CD8-positive, alpha-beta memory T cell (primary cell): ENCODE measurements at places on chromosomes 4 and X. TPM values are rescaled to one million over a fixed set of nuclear protein-coding genes. Genes with fewer than 3 reads are reported as not detected.

The LEF1 gene
- total RNA-seq, result 55.1 TPM

The PCDH10 gene
- not detected for total RNA-seq

The SAP30 gene
- 24.8 TPM for total RNA-seq

The LRP2BP gene
- 0.42 TPM for total RNA-seq

The DHX15 gene
- total RNA-seq, result 207 TPM

The RIPPLY1 gene
- not detected for total RNA-seq

GRCh38 chr4:136558940-136559494 lies 973.3 kb downstream of the PCDH18 start:
- no peaks in the 10 kb centered on the region for H3K4me1 ChIP-seq
- no peak overlapping the region for H3K27ac ChIP-seq
- no peaks in the 10 kb centered on the region for H3K27me3 ChIP-seq
- DNase-seq, result no peak

- H3K4me1 ChIP-seq, result no peaks in the 10 kb centered on the region
- no peaks in the 10 kb centered on the region for H3K36me3 ChIP-seq
- H3K4me3 ChIP-seq, result no peak overlapping the region
- no peak for DNase-seq
- no peaks in the 10 kb centered on the region for H3K27me3 ChIP-seq
Measured at GRCh38 chr4:167111622-167112021, 122.7 kb downstream of the SPOCK3 start.

DNA sequence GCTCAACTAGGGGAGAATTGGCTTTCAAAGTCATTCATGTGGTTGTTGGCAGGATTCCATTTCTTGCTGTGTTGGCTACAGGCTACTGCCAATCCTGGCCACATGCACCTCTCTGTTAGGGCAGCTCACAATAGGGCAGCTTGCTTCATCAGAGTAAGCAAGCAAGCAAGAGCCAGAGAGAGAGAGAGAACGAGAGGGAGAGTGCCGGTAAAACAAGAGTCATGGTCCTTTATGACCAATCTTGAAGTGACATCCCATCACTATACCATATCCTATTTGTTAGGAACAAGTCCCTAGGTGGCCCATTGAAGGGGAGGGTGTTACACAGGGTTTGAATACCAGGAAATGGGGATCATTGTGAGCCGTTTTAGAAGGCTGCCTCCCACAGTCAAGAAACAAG lies 33.0 kb upstream of the TLR2 start:
- H3K27ac ChIP-seq, result no peak overlapping the region
- no peaks in the 10 kb centered on the region for H3K36me3 ChIP-seq
- no peak overlapping the region for H3K4me3 ChIP-seq
- H3K4me1 ChIP-seq, result peaks cover 23% of the 10 kb centered on the region
- no peaks in the 10 kb centered on the region for H3K27me3 ChIP-seq

GRCh38 chr4:56182356-56182755 lies 204.9 kb downstream of the AASDH start:
- H3K4me3 ChIP-seq, result no peak overlapping the region
- no peak for DNase-seq
- H3K36me3 ChIP-seq, result no peaks in the 10 kb centered on the region
- no peaks in the 10 kb centered on the region for H3K4me1 ChIP-seq

DNA sequence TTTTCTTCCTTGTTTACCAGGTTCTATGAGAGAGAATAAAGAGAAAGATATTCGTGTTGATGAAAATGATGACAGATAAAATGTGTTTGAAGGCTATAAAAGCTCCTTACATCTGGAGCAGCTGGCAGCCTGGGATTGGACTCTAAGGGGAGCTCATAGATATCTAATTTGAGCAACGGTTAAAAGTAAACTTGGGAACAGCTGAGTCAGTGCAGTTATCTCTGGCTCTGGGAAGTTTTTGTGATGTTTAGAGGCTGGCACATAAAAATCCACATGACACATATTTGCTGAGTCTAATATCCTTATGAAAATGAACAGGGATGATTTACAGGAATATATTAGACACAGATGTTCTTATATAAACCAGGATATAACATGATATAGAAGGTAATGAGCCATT lies 331.8 kb upstream of the TENM3 start:
- no peak overlapping the region for H3K4me3 ChIP-seq
- DNase-seq, result no peak
- no peaks in the 10 kb centered on the region for H3K4me1 ChIP-seq
- no peaks in the 10 kb centered on the region for H3K27me3 ChIP-seq
- H3K36me3 ChIP-seq, result no peaks in the 10 kb centered on the region

DNA sequence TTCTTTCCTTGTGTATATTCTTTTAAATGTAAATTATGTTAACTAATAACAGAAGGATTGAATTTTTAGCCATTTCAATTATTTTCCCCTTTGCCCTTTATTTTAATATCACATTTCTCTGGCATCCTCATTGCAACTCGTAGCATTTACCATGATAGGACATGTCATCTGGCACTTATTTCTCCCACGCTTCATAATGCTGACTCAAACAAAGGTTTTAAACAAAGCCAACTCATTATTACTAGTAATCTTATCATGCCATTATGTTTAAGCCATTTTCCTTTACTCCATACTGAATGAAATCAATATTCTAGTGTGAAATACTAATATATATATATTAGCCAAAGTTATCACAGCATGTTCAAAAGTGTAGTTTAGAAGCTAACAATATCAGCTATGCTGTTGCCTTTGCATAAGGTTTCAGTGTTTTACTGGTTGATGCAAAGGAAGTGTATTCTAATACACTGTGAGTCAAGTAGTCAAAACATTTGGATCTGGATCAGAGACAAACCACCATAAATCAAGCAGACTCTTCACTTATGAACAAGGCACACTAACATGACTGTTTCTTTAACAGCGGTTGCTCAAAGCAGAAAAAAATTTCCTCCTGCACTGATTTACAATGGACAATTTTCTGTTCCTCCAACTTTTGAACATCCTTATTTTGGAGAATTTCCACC lies 281.6 kb downstream of the SLC7A11 start:
- H3K27ac ChIP-seq, result no peak overlapping the region
- H3K4me1 ChIP-seq, result no peaks in the 10 kb centered on the region
- no peak for DNase-seq
- H3K4me3 ChIP-seq, result no peak overlapping the region
- no peaks in the 10 kb centered on the region for H3K36me3 ChIP-seq

DNA sequence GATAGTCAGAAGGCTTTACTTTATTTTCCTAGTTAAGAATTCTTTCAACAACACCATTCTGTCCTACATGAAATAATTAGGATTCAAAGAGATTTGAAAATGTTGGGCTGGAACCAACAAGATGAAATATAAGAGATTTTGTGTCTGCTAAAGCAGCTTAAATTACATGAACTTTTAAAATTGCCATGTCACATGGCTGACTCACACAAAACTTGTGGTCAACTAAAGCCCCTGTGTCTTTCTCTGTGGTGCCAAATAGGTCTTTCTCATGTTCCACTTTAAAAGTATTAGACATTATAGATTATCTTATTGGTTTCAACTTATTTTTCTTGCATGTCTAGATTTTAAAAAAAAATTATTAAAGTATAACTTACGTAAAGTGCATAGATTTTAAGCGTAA lies 60.8 kb upstream of the FHL1 start:
- no peak overlapping the region for H3K4me3 ChIP-seq
- DNase-seq, result no peak
- H3K4me1 ChIP-seq, result no peaks in the 10 kb centered on the region
- no peaks in the 10 kb centered on the region for H3K36me3 ChIP-seq
- H3K27me3 ChIP-seq, result no peaks in the 10 kb centered on the region

GRCh38 chr4:59647011-59647410 lies 1553.1 kb upstream of the ADGRL3 start:
- H3K4me1 ChIP-seq, result no peaks in the 10 kb centered on the region
- no peak overlapping the region for H3K4me3 ChIP-seq

DNA sequence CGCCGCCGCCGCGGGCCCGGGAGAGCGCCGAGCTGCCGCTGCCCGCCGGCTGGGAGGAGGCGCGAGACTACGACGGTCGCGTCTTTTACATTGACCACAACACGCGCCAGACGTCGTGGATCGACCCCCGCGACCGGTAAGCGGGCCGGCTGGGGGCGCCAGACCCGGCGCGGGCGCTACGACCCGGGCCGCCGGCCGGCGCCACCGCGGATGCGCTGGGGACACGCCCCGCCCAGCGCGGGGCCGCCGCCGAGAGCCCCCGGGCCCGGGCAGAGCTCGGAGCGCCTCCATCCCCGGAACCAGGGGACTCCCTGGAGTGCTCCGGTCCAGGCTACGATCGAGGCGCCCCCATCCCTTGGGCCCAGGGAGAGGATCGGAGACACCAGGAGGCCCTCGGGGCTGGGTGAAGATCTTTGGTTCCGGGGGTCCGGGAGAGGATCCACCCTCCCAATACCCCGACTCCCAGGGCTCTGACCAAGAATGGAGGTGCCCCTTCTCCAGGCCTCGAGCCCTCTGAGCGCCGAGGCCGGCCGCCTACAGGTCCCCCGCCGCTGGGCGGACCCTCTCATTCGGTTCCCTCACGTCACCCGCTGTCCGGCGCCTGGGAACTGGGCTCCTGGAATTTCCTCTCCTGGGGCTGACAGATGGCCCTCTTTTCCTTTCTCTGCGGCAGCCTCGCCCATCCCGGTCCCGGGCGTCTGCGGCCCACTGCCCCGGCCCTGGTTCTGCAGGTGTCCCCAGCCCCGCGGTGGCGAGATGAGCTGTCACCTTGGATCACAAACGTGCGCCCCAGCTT lies 48.8 kb downstream of the CLDN34 start:
- H3K27ac ChIP-seq, result no peak overlapping the region
- H3K4me3 ChIP-seq, result no peak overlapping the region
- no peaks in the 10 kb centered on the region for H3K27me3 ChIP-seq
- peaks cover 8% of the 10 kb centered on the region for H3K4me1 ChIP-seq

- DNase-seq, result no peak
- H3K4me1 ChIP-seq, result no peaks in the 10 kb centered on the region
- H3K36me3 ChIP-seq, result no peaks in the 10 kb centered on the region
- no peak overlapping the region for H3K4me3 ChIP-seq
- no peaks in the 10 kb centered on the region for H3K27me3 ChIP-seq
Measured at GRCh38 chr4:24809815-24810405, 14.5 kb downstream of the SOD3 start.

DNA sequence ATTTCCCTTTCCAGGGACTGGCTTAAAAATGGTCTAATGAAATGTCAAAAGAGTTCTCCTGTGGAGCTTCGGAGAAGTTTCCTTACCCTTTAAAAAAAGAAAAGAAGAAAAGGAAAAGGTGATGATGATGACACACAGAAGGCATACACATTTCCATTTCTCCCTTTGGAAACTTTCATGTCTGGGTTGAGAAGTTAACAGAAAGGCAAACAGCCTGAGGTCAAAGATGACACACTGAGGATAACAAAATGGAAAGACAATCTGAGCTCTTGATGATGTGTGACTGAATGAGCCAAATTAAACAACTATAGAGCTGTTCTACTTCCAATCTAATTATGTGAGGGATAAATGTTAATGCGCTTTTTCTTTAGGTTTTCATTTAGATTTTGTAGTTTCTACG lies 32.2 kb downstream of the NFXL1 start:
- H3K4me3 ChIP-seq, result no peak overlapping the region
- H3K36me3 ChIP-seq, result peaks cover 24% of the 10 kb centered on the region
- no peaks in the 10 kb centered on the region for H3K27me3 ChIP-seq
- no peak for DNase-seq
- no peak overlapping the region for H3K27ac ChIP-seq

DNA sequence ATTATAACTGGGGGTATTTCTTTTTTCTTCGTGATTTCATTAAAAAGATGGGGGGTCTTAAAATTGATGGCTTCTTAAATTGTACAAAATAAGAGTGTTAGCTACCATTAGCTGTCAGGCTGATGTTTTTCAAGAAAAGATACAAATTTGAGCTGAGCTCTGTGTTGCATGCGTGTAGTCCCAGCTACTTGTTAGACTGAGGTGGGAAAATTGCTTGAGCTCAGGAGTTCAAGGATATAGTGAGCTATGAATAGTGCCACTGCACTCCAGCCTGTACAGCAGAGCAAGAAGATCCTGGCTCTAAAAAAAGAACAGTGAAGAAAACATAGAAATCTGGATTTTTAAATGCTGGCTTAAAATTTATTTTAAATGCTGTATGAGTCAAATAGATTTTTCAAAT lies 13.0 kb downstream of the USO1 start:
- H3K27me3 ChIP-seq, result no peaks in the 10 kb centered on the region
- no peak overlapping the region for H3K27ac ChIP-seq
- H3K4me1 ChIP-seq, result no peaks in the 10 kb centered on the region
- no peaks in the 10 kb centered on the region for H3K36me3 ChIP-seq
- no peak for DNase-seq

- no peaks in the 10 kb centered on the region for H3K36me3 ChIP-seq
- no peak overlapping the region for H3K4me3 ChIP-seq
- no peak for DNase-seq
- no peaks in the 10 kb centered on the region for H3K4me1 ChIP-seq
Measured at GRCh38 chrX:101160001-101160400, 59.6 kb upstream of the DRP2 start.

DNA sequence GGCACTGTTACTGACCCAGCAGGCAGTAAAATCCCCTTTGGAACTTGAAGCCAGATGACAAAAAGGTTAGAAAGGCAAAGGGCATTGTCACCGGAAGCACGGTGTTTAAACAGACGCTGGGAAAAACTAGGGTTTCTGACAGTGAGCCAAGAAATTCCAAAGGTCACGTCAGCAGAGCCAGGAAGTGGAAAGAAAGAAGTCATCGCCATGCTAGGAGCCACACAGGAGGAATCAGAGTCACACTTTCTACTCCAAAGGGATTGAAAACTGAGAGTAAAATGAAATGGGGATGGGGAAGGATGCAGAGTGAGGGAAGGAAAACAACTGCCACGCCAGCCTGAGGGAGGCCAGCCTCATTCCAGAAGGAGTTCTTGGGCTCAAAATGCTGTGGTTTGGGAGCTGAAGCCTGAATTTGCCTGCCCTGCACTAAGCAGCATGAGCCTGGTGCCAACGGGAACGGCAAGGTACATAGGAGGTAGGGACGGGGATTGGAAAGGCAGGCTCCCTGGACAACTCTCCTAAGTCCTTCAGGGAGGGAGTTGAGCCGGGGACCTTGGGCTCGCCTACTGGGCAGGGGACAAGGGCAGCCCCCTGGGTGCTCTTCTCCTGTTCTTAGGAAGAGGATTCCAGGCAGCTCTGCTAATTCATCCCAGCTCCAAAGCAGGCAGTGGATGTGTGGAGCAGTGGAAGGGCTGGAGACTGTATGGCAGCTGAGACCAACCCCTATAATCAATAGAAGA lies 66.8 kb downstream of the SOWAHB start:
- DNase-seq, result no peak
- no peaks in the 10 kb centered on the region for H3K36me3 ChIP-seq

- H3K36me3 ChIP-seq, result no peaks in the 10 kb centered on the region
- H3K4me1 ChIP-seq, result peaks cover 7% of the 10 kb centered on the region
- no peak overlapping the region for H3K27ac ChIP-seq
Measured at GRCh38 chr4:145613566-145614232, 5.5 kb upstream of the MMAA start.

GRCh38 chr4:140448162-140448561 lies 20.7 kb upstream of the CLGN start:
- H3K4me1 ChIP-seq, result no peaks in the 10 kb centered on the region
- no peaks in the 10 kb centered on the region for H3K27me3 ChIP-seq
- no peak for DNase-seq
- H3K36me3 ChIP-seq, result no peaks in the 10 kb centered on the region
- H3K27ac ChIP-seq, result no peak overlapping the region

GRCh38 chrX:45758738-45759397 lies 558.2 kb upstream of the DIPK2B start:
- no peaks in the 10 kb centered on the region for H3K27me3 ChIP-seq
- no peaks in the 10 kb centered on the region for H3K36me3 ChIP-seq
- H3K4me1 ChIP-seq, result peaks cover 54% of the 10 kb centered on the region
- peak overlapping the region; percentile 33 for H3K4me3 ChIP-seq
- peak; percentile 53 for DNase-seq
